ENCODE measurements at places on chromosomes 1 and 21. TPM values are rescaled to one million over a fixed set of nuclear protein-coding genes. Genes with fewer than 3 reads are reported as not detected.
A peak's percentile ranks its signal among the peaks of the same experiment; 100 is the strongest.

- no peaks in the 10 kb centered on the region for H3K27me3 ChIP-seq
- no peaks in the 10 kb centered on the region for H3K36me3 ChIP-seq
- no peak overlapping the region for H3K27ac ChIP-seq
- DNase-seq = no peak
Measured at GRCh38 chr1:168057921-168058320, 78.8 kb downstream of the GPR161 start.

- H3K4me3 ChIP-seq = no peak overlapping the region
- no peak for DNase-seq
- no peaks in the 10 kb centered on the region for H3K4me1 ChIP-seq
- H3K27me3 ChIP-seq = no peaks in the 10 kb centered on the region
Measured at GRCh38 chr1:241470908-241471590, 48.5 kb downstream of the FH start.

Gene MROH7
- 0.80 TPM for total RNA-seq

GRCh38 chr1:224481601-224482000, 47.0 kb upstream of the WDR26 start:
- no peak overlapping the region for H3K27ac ChIP-seq
- no peaks in the 10 kb centered on the region for H3K4me1 ChIP-seq
- DNase-seq = no peak
- no peaks in the 10 kb centered on the region for H3K27me3 ChIP-seq

DNA sequence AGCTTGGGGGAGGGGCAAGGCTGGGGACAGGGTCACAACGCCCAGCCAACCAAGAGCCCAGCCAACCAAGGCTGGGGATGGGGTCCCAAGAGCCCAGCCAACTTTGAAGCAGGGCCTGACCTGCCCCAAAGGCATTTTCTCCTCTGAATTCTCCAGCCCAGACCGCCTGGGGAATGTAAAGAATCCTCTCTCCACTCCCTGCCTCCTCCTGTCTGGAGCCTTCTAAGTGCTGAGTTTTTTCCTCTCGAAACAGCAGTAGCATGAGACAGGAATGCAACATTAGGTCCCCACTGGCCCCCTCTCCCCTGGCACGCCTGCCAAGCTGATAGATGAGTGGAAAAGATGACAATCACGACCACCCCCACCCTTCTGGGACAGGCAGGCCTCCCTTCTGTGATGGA, 17.0 kb downstream of the C1orf198 start:
- no peaks in the 10 kb centered on the region for H3K36me3 ChIP-seq
- no peak overlapping the region for H3K4me3 ChIP-seq
- H3K27me3 ChIP-seq = no peaks in the 10 kb centered on the region

DNA sequence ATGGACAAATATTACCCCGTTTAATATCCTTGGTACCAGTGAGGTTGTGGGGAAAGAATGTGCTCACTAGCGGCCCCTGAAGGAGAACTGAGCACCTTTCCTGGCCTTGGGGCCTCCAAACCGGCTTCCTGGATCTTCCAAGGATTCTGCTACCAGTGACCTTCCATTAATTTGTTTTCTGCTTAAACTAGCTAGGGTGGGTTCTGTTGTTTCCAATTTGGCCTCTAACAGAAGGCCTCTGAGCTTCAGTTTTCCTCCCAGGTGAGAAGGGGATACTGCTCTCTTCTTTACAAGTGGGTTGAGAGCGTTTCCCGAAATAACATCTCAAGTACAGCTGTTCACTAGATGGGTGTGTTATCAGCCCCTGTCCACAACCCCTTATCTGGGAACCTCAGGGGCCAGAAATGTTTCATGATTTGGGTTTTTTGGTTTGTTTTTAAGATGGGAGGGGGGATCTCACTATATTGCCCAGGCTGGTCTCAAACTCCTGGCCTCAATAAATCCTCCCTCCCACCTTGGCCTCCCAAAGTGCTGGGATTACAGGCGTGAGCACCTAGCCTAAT, 16.9 kb upstream of the IFNGR2 start:
- no peaks in the 10 kb centered on the region for H3K27me3 ChIP-seq
- no peaks in the 10 kb centered on the region for H3K4me1 ChIP-seq
- no peaks in the 10 kb centered on the region for H3K36me3 ChIP-seq
- no peak for DNase-seq

GRCh38 chr1:16162163-16162822, 6.4 kb upstream of the EPHA2 start:
- no peak overlapping the region for H3K27ac ChIP-seq
- DNase-seq = no peak
- H3K36me3 ChIP-seq = no peaks in the 10 kb centered on the region
- H3K4me3 ChIP-seq = no peak overlapping the region
- no peaks in the 10 kb centered on the region for H3K27me3 ChIP-seq

- H3K27me3 ChIP-seq = no peaks in the 10 kb centered on the region
- H3K27ac ChIP-seq = no peak overlapping the region
- H3K4me3 ChIP-seq = no peak overlapping the region
- H3K36me3 ChIP-seq = peaks cover 3% of the 10 kb centered on the region
- H3K4me1 ChIP-seq = no peaks in the 10 kb centered on the region
Measured at GRCh38 chr1:180981596-180982387, 40.9 kb downstream of the STX6 start.

DNA sequence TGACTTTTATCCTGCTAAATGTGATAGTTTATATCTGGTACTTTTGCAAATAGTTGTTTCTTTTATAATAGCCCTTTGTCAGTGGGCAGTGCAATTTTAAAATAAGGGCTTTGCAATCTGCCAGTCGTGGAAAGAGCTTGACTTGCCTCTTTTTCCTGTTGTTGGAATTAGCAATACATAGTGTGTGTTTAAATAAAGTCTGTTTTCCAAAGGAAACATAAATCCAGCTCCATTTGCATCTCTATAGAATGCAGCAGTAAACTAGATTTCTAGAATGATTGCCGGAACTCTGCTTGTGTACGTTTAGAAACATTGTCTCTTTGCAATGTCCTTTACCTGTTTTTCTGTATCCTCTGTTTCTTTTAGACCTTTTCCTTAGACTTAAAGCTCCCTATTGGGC, 33.1 kb downstream of the GABPA start:
- H3K27me3 ChIP-seq = no peaks in the 10 kb centered on the region
- H3K4me1 ChIP-seq = no peaks in the 10 kb centered on the region
- no peak for DNase-seq

Gene CFHR4
- total RNA-seq = not detected

DNA sequence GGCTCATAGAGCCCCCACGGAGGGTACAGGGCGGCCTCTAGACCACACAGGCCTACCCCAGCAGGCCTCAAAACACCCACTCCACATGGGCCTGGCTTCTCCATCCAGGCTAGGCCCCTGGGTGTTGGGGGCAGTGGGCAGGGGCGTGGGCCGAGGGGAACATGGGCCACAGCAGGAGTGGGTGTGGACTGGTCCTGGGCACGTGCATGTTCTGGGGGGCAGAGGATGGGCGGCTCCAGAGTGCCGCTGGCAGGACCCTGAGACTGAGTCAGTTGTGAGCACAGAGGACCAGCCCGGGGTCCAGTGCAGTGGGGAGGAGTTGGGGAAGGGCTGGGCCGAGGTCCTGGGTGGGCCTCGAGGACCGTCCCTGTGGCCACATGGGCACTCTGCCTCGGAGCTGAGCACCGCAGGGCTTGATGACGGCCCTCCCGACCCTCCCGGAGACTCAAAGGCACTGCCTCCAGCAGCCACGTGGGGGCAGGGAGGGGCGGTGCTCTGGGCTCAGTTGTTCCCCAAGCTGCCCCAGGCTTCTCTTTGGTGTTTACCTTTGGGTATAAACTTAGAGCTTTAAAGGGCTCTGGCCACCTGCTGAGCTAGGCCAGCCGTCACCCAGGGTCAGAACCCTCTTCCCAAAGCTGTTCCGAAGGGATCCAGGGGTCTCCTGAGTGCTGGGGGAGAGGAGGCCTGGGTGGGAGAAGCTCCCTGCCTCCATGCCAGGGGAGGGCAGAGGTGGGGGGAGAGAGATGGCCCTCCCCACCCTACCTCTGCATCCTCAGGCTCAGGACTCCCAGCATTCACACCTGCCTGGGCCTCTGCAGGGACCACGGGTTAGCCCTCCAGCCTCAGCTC, 79.9 kb downstream of the MORN1 start:
- H3K36me3 ChIP-seq = peaks cover 9% of the 10 kb centered on the region
- H3K27ac ChIP-seq = peak overlapping the region; percentile 95
- no peaks in the 10 kb centered on the region for H3K27me3 ChIP-seq
- peak; percentile 70 for DNase-seq

Gene SLAMF8
- total RNA-seq = 15.4 TPM

Gene SYT2
- total RNA-seq = 0.15 TPM

DNA sequence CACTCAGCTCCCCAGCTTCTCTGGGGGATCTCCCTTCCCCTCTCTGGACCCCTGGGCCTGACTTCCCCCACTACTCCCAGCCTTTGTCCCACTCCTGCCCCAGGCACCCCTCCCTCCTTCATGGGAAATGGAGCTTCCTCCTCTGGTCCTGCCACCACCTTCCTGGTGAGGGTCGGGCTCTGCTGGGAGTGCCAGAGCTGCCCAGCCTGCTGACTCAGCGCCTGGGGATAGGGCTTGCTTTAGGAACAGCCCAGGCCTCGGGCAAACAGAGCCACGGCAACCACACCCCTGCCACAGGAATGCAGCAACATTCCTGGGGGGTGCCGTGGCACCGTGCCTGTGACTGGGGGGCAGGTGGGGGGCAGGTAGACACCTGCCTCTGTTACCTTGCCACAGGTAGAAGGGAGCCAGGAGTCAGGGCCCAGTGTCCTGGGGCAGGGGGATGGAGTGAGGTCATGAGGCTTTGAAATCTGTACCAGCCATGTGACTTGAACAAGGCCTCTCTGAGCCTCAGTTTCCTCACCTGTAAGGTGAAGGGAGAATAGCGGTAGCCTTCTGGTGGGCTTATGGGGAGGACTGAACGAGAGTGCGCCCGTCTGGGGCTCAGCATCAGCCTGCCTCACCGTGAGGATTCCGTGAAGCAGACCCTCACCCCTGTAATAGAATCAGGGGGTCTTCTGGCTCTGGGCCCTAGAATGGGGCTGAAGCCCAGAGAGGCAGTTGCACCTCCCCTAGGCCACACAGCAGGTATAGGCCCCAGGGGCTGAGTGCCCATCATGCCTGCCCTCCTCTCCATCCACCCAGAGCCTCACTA, 17.8 kb upstream of the EPHA2 start:
- peak; percentile 91 for DNase-seq
- H3K36me3 ChIP-seq = no peaks in the 10 kb centered on the region

DNA sequence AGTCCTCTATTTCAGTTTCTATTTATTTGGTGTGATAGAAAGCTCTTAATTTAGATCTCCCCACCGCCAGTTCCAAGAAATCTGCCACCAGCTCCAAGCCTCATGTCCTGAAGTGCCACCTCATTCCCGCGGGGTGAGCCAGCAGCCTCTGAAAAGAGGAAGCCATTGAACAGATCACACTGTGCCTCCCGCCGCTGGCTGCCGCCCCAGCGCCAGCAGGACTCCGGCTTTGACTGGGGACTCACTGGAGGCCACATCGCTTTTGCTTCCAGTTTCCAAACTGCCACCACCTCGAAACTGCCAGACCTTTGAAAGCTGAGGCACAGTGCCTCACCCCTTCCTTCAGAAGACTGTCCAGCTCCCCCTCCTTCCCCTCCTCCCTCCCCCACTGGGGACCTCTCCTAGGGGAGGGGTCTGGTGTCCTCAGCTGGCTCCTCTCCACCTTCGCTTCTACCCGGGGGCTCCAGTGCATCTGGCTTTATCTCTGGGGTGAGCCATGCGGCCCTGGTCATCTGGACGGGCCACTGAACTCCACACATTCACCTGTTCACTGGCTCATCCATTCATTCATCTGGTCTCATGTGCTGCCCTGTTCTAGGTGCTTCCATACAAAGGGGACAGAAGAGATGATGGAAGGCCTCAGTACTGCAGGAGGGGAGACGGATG, 58.9 kb downstream of the VPS26C start:
- H3K27ac ChIP-seq = peak overlapping the region; percentile 81
- DNase-seq = peak; percentile 56
- peaks cover 3% of the 10 kb centered on the region for H3K4me1 ChIP-seq

Gene NDUFS2
- 102 TPM for total RNA-seq

Gene CTH
- total RNA-seq = 5.3 TPM

Gene PGLYRP4
- total RNA-seq = not detected

Gene CD52
- total RNA-seq = 12.8 TPM

DNA sequence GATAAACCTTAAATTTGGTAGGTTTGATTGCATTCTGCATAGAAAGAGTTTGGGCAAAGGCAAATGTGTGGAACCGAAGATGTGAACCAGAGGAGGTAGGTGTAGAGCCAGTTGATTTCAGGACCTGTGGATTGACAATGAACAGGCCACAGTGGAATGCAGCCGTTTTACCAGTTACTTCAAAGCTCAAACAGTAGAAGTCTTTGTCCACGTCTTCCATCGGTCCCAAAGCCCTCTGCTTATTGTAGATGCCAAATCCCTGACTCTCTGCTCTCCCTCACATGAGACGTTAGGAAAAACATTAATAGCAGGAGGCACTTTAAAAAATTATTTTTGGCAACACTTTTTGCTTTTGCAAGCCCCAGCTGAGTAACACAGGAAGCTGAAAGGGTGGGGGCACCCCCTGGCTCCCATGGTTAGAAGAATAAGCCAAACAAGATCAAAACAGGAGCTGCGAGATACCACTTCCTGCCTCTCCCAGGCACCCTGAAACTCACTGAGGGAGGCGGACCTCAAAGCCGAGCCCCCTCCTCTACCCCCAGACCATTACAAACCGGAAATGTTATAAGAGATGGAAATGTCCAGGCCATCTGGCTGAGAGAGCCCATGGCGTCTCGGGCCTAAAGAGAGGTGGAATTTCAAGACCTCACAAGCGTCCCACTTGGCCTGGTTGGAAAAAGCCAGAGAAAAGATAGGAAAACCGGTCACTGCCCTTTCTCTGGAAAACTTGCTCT, 13.5 kb downstream of the TRAF3IP3 start:
- H3K36me3 ChIP-seq = no peaks in the 10 kb centered on the region
- no peak for DNase-seq
- peaks cover 8% of the 10 kb centered on the region for H3K4me1 ChIP-seq
- no peaks in the 10 kb centered on the region for H3K27me3 ChIP-seq

DNA sequence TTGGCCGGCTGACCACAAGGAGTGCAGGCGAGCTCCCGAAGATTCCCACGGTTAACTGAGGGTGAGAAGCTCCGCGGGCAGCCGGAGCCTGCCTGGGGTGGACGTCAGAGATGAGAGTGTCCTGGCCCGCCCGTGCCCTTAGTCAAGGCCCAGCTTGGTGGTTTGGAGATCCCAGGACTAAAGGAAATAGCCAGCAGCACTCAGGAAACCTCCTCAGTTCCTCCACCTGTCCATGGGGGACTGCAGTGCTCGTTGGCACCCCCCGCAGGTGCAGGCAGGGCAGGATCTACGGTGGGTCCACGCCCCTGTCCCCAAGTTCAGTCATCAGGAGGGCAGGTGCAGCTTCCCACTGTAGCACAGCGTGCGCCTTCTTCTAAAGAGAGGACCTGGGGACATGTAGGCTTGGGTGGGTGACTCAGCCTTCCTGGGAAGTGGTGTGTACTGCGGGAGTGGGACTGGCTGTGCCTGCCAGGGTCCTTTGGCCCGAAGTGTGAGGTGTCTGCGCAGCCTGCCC, 32.5 kb downstream of the SLX9 start:
- H3K27ac ChIP-seq = no peak overlapping the region
- no peak for DNase-seq
- H3K36me3 ChIP-seq = no peaks in the 10 kb centered on the region
- no peak overlapping the region for H3K4me3 ChIP-seq
- no peaks in the 10 kb centered on the region for H3K27me3 ChIP-seq
- H3K4me1 ChIP-seq = peaks cover 2% of the 10 kb centered on the region

- H3K4me3 ChIP-seq = no peak overlapping the region
- H3K27ac ChIP-seq = no peak overlapping the region
- DNase-seq = no peak
- H3K27me3 ChIP-seq = no peaks in the 10 kb centered on the region
Measured at GRCh38 chr1:95578462-95578861, 344.5 kb downstream of the RWDD3 start.
